LHCN-M2 (cell line): ENCODE measurements at places on chromosomes 7 and 10. TPM values are rescaled to one million over a fixed set of nuclear protein-coding genes. Genes with fewer than 3 reads are reported as not detected.

GRCh38 chr10:97180986-97181385 lies 4.8 kb downstream of the SLIT1 start:
- no peak for DNase-seq

- DNase-seq, result peak; percentile 15
Observed at GRCh38 chr7:82623812-82624211, 180.2 kb upstream of the CACNA2D1 start.

DNA sequence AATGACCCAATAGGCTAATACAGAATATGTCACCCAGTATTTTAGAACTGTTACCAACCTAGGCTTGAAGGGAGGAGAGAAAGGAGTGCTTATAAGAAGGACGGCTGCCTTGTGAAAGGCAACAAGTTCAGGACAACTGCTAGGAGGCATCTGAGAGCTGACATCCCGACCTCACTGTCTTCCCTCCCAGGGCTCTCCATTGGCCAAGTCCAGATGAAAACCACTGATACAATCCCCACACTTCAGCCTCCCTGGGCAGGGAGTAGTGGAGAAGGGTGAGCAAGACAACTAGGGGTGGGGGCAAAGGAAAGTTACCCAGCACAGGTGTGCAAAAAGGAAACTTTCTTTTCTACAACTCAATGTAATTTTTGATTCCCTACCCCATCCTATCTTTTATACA lies 29.5 kb upstream of the TMEM273 start:
- no peak for DNase-seq

Gene CNPY1
- not detected in 2 replicates for total RNA-seq

Gene URGCP
- 30.8 and 32.0 TPM in 2 replicates for total RNA-seq
